Regular cardiac myocyte (primary cell): ENCODE measurements at places on chromosomes 6 and 20. TPM values are rescaled to one million over a fixed set of nuclear protein-coding genes. Genes with fewer than 3 reads are reported as not detected.

Gene YWHAB
- total RNA-seq, result 75.5 and 170 TPM in 2 replicates

Gene FAXC
- total RNA-seq, result 0.77 and 1.4 TPM in 2 replicates

Gene GLP1R
- under 0.01 TPM in 1 of 2 replicates, not detected in the other for total RNA-seq

Gene FAM83D
- 3.7 and 32.2 TPM in 2 replicates for total RNA-seq

Gene OR2B6
- total RNA-seq, result not detected in 2 replicates

Gene SLC32A1
- total RNA-seq, result under 0.01 TPM in 1 of 2 replicates, not detected in the other

Gene GCNT2
- 0.19 and 1.4 TPM in 2 replicates for total RNA-seq

Gene ZNF831
- not detected in 2 replicates for total RNA-seq
